NCI-H2107 (cell line): ENCODE measurements at places on chromosomes 5 and 9.

DNA sequence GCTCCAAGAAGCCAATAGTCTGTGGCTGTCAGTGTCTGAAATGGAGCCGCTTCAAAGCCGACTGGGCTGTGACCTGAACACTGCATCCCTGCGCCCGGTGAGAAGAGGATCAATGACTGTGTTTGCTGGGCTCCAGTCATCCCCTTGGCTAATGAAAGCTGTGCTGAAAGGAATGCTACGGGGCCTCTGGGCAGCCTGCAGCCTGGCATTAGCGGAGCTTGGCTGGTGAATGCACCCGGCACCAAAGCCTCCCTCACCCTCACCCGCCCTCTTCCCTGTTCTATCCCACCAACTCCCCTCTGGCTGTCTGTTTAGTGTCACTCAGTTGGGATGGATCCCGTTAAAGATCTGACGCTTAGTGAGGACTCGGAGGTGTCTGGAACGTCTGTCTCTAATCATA is 355.3 kb downstream of the BNC2 start:
- DNase-seq = no peak

GRCh38 chr5:170571281-170571731 is 67.5 kb downstream of the KCNIP1 start:
- DNase-seq = no peak

- DNase-seq = no peak
These were observed 6.2 kb downstream of the MLANA start for GRCh38 chr9:5896863-5897262.

- no peak for DNase-seq
These were observed 396.5 kb upstream of the MEF2C start for GRCh38 chr5:89279391-89280036.

GRCh38 chr5:73229271-73229670 is 56.3 kb downstream of the TMEM174 start:
- no peak for DNase-seq

DNA sequence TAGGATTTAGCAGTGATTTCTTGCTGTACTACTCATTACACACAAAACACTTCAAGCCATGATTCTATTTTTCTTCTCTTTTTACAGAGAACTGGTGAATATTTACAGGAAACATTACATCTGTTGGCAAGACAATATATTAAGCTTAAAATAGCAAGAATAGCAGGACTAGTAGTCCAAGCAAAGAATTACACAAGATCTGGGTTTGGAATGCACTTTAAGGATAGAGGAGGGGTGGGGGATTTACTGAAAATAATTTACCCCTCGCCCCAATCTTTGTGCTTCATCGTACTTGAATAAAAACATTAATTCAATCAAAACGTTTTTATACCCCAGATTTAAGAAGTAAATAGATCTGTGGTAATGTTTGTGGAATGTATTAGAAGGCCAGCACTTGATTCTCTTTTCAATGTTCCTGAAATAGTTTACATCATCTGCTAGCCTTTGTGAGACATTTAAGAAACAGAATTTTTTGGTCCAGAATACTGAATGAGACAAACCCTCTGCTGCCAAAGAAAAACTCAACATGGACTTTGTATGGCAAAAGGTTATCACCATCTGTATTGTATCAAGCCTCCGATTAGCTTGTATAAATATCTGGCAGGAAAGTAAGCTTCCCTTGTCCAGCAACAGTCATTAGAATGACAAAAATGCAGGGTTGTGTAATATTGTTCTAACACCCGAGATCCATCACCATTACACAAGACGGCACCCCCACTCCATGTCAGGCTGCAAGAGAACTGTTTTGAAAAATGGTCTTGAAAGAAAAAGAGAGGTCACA is 23.8 kb downstream of the SVEP1 start:
- no peak for DNase-seq

DNA sequence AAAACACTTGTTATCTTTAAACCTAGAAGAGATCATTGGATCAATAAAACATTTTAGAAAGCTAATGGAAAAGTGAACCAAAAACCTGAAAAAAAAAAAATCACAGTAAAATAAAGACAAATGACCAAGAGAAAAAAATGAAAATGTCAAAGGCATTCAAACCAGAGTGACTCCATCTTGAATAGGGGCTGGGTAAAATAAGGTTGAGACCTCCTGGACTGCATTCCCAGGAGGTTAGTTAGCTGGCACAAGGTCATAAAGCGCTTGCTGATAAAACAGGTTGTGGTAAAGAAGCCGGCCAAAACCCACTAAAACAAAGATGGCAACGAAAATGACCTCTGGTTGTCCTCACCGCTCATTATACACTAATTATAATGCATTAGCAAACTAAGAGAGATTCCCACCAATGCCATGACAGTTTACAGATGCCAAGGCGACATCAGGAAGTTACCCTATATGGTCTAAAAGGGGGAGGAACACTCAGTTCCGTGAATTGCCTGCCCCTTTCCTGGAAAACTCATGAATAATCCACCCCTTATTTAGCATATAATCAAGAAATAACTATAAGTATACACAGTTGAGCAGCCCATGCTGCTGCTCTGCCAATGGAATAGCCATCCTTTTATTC is 116.7 kb upstream of the NEK6 start:
- DNase-seq = no peak

DNA sequence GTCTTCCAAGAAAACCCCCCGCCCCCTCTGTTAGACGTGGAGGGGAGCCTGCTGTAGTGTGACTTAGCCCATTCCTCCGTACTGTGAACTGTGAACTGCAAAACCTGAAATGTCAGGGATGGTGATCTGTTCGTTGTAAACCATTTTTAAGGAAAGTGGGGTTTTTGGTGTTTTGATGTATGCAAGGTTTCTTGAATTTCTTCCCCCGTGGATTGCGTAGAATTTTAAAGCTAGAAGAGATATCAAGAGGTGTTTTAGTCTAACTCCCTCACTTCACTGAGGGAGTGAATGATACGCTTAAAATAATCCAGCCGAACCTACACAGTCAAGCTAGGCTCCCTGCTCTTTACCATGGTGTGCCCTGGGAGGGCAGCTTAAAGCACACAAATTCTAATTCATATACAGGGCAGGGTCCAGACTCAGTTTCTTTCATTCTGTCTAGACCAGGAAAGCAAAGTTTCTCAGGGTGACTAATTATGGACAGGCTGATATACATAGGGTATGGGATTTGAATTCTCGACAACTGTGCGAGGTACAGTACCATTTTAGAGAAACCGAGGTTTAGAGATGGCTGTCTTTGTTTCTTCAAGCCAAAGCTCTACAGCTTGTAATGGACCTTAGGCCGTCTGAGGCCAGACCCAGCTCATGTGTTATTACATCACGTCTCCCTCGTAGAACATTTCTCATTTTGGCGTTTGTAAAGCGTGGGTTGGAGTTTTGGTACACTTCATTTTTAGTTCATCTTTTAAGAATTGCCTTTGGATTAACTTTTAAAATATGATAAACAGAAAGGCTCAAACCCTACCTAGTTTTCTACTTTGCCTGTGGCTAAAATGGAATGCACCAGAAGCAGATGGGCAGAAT is 2.7 kb downstream of the PTGER4 start:
- no peak for DNase-seq

GRCh38 chr5:7473668-7474215 is 77.8 kb downstream of the ADCY2 start:
- DNase-seq = no peak

- DNase-seq = no peak
These were observed 1.8 kb upstream of the ZNF354A start for GRCh38 chr5:178732281-178732680.

DNA sequence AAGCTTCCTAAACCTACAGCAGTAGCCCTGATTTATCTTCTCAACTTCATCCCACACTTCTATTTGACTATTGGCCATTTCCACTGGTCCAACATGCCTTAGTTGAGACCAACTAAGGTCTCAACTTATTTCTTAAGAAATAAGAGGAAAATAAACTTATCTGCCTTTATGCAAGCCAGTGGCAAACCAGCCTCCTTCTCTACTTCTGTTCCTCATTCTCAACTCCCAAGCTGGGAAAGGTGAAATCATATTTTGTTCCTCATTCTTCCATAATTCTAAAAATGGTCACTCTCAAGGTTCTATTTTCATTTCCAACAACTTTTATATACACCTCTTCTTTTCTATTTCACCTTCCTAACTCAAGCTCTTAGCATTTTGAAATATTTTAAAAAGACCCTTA is 149.6 kb upstream of the C9orf72 start:
- no peak for DNase-seq

- no peak for DNase-seq
These were observed 272.2 kb upstream of the PRDM9 start for GRCh38 chr5:23235246-23235645.

DNA sequence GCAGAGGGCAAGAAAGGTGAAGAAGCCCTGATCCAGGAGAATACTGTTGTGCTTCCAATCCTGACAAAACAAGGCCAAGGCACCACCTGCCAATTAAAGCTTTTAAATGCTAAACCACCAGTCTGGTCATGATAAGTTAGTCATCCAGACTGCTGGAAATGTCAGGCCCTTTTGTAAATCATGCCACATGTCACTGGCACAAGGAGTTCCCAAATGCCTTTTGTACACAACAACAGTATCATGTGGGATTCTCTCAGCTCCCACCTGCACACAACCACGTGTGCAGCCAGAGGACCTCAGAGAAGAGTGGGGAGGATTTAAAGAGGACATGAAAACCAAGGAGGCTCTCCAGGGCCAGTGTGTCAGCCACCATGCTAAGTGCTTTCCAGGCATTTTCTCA is 99.3 kb downstream of the CDK5RAP2 start:
- peak; percentile 34 for DNase-seq

- DNase-seq = no peak
These were observed 175.2 kb upstream of the HAPLN1 start for GRCh38 chr5:83895860-83896259.

DNA sequence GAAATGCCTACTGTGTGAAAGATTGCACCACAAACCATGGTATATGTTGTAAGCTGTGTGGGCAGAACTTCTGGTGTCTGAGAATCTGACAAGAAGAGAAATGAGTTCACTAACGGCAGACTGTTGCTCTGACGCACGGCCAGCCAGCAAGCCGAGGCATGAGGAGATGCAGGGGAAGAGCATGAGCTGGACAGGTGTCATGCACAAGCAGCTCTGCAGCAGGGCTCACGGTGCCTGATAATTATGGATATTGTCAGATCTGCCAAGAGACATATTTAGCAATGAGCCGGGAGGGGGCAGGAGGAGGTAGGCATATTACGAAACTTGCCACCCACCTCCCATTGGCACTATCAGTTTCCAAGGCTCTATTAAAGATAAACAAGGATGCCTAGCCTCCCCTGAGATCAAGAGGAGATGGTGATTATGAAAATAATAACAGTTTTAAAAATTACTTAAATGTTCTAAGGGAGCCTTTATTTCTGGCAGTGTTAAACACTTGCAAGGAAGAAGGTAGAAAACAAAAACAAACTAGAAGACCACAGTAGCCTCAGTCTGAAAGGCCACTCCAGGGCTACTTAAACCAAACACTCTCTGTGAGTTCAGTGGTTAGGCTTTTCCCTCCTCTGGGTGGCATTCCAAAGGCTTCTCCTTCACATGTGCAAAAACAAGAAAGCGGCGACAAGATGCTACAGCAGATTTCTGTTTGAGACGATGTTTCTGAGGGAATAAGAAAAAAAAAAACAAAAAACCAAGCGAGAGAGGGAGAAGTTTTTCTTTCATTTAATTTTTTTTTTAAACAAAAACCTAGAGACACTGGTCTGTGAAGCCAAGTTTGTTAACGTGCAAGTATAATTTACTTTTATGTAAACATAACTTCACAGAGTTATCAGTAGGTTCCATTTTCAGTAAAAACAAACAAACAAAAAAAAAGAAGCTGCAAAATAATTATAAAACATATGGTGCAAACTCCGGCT is 339.5 kb downstream of the BNC2 start:
- DNase-seq = peak; percentile 7

DNA sequence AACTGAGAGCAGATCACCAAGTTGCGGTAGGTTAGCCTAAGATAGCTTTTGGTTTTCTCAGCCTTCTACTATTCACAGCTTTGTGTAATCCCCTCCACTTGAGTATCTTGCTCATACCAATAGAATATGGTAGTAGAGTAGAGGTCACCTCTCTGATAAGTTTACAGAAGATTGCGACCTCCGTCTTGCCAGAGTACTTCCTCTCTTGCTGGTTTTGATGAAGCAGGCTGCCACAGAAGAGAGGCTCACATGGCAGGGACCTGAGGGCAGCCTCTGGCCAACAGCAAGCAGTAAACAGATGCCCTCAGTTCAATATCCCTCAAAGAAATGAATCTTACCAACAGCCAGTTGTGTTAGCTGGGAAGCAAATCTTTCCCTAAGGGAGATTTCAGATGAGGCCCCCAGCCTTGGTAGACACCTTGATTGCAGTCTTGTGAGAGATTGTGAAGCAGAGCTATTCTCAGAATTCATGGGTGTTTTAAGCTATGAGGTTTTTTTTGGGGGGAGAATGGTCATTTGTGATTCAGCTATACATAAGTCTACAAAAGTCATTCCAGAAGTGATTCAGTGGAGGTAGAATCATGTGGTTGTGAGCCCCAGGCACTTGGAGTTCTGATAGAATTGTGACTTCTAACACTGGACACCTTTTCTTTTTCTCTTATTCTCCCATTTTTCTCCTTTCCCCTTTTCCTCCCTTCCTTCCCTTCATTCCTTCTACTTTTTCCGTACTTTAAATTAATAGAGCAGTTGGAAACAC is 22.7 kb upstream of the CDKN2B start:
- no peak for DNase-seq

DNA sequence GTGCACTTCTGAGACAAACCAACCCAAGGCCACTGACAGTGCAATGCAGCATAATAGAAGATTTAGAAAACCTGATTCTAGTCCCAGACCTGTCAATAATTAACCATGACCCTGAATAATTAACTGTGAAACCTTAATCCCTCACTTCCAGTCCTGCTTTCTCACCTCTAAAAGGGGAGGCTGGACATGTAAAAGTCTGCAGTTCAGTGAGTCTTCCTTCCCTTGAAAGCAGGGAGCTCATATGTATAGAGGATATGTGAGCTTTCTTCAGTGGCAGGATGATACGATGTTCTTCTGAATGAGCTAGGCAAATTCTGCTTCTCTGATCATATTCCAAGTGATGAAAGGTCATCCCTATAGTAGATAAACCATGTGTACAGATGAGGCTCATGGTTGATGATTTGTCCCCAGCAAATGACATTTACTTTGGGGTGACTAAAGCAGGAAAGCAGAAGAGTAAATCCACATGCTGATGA is 2.9 kb downstream of the KCNV2 start:
- DNase-seq = no peak

- DNase-seq = no peak
These were observed 134.5 kb downstream of the NFIB start for GRCh38 chr9:14179449-14179848.

GRCh38 chr9:117952581-117952980 is 248.4 kb downstream of the TLR4 start:
- DNase-seq = no peak

GRCh38 chr9:34823778-34824177 is 113.8 kb upstream of the CCL21 start:
- DNase-seq = no peak

GRCh38 chr5:93219641-93220145 is 361.3 kb downstream of the NR2F1-AS1 start:
- DNase-seq = no peak

DNA sequence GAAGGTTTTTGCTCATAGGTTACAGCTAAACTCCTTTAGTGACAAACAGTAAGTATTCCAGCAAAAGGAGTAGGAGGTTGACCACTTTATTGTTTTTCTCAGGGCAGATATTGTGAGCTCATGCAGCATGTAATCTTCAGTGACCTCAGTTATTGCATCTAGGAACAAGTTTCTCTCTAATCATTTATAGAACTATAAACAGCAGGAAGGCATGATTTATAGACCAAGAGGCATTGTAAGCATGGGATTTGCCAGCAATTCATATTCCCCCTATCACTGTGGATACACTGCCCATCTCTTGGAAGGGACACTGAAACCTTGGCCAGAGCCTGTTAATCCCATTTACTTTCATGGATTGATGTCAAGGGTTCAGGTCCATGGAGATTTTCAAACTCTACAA is 15.4 kb upstream of the FAM170A start:
- no peak for DNase-seq
